Fibroblast of villous mesenchyme (primary cell): ENCODE measurements at places on chromosomes 2 and 18. TPM values are rescaled to one million over a fixed set of nuclear protein-coding genes. Genes with fewer than 3 reads are reported as not detected.

DNA sequence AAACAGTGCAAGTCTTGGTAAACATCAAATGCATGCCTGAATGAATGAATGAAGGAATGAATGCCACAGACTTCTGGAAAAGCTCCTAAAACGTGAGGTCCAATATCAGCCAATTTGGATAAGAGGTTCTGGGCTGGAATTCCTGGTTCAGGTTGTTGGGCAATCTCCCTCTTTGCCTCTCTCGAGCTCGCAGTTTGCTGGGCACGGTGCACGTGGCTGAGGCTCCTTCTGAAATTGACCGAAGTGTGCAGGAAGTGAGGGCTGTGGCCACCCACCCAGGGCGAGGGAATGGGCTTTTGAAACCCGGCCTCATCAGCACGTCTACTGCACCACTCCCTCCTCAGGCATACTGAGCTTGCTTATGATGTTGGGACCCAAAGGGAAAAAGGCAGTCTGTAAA, 288.8 kb upstream of the HS6ST1 start:
- no peak for DNase-seq

DNA sequence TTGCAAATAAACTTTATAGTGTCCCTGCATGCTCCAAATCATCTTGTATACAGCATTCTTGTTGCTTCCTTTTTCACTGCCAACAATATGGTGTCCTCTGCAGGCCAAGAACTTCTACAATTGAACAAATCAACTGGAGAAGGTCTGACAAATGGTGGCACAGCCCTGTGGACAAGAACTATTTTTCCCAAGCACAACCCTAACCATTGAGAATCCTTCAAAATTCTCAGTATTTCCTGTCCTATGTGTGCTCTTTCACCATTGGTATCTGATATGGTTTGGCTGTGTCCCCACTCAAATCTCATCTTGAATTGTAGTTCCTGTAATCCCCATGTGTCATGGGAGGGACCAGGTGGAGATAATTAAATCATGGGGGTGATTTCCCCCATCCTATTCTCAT, 865.1 kb upstream of the ACVR2A start:
- no peak for DNase-seq

SCN7A gene
- under 0.01 and 0.32 TPM in 2 replicates for total RNA-seq

DNA sequence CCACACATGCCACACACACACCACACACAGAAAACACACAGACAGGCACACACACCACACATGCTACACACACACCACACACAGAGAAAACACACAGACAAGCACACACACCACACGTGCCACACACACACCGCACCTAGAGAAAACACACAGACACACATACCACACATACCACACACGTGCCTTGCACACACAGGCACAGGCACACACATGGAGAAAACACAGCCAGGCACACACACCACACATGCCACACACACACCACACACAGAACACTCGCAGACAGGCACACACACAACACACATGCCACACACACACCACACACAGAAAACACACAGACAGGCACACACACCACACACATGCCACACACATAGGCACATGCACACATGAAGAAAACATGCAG, 242.1 kb upstream of the MYT1L start:
- no peak for DNase-seq

DNA sequence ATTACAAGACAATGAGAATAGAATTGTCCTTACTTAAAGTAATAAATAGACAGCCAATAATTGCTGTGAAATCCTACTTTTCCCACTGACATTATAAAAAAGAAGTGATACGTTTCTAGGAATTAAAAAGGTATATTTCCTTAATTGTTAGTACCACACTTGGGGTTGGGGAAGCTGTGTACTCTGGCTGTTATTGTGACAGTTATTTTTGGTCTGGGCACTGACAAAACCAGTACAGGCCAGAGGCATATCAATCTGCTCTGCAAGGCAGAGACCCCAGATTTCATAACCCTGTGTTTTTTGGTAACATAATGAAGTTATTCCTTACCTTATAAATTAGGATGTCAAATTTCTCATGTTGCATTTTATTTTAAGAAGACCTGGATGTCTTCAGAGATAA, 66.5 kb downstream of the RAB10 start:
- DNase-seq = no peak

DNA sequence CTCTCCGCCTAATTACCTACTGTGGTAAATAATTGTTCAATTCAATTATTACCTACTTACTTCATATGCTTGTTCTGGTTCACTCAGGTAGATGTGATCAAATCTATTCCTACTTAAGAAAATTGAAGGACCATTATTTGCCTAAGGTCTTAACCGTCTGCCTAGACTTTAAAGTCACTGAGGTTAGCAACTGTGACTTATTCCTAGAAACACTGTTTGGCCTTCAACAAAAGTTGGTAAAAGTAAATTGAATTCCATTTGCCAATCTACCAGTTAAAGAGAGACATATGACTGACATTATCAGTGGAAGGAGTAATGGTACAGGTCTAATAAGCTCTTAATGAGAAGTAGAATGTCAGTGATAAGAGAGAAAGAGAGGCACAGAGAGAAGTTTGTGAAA, 491.5 kb downstream of the NYAP2 start:
- no peak for DNase-seq

- peak; percentile 10 for DNase-seq
Measured at GRCh38 chr18:48336332-48336731, 72.9 kb downstream of the ZBTB7C start.

GRCh38 chr2:194618432-194618831, 1038.6 kb upstream of the SLC39A10 start:
- DNase-seq = no peak

DNA sequence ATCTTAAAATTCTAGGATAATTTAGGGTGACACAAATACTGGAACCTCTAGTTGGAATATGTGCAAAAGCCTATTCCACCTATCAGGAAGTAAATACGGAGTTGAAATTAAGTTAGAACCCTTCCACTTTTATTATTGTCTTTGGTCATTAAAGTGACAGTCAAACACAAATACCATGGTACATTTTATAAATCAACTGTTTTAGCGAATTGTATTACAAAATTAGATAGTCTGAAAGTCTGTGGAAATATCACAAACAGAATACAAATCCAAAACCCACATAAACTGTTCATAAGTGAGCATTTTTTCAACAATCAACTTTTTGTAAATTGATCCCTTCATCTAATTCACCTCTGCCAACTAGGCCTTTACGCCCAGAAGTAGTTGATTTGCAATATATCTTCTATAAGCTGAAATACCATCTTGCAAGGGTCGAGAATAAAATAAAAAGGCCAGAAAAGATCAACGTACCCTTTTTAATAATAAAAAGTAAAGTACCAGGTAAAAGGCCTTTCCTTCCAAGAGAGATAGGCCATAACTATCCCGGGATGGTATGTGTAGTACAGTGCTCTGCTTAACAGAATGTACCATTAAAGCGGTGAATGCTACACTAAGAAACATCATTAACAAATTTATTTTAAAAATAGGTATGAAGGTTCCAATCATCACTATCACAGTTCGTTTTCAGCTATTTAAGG, 1.3 kb downstream of the USP34 start:
- peak; percentile 39 for DNase-seq

DNA sequence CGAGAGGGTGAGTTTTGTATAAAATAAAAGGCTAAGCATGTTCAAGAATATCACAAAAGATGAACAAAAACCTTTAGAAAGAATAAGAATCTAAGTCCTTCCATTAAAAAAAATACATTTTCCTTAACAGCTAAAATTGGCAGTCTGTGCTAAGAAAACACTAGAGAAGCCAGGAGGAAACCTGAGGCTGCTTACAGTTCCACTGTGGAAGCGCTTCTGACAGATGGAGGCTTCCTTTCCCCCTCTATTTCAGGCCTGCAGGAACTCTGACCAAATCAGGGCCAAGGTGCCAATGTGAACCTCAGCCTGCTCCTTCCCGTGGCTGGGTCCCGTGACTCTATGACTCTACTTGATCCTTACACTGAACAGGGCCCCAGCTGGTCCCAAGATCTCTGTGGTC, 108.1 kb upstream of the ARHGAP28 start:
- DNase-seq = no peak

WIPF1 gene
- 13.0 and 15.1 TPM in 2 replicates for total RNA-seq

GRCh38 chr2:129233166-129233565, 746.3 kb upstream of the RAB6C start:
- no peak for DNase-seq

DNA sequence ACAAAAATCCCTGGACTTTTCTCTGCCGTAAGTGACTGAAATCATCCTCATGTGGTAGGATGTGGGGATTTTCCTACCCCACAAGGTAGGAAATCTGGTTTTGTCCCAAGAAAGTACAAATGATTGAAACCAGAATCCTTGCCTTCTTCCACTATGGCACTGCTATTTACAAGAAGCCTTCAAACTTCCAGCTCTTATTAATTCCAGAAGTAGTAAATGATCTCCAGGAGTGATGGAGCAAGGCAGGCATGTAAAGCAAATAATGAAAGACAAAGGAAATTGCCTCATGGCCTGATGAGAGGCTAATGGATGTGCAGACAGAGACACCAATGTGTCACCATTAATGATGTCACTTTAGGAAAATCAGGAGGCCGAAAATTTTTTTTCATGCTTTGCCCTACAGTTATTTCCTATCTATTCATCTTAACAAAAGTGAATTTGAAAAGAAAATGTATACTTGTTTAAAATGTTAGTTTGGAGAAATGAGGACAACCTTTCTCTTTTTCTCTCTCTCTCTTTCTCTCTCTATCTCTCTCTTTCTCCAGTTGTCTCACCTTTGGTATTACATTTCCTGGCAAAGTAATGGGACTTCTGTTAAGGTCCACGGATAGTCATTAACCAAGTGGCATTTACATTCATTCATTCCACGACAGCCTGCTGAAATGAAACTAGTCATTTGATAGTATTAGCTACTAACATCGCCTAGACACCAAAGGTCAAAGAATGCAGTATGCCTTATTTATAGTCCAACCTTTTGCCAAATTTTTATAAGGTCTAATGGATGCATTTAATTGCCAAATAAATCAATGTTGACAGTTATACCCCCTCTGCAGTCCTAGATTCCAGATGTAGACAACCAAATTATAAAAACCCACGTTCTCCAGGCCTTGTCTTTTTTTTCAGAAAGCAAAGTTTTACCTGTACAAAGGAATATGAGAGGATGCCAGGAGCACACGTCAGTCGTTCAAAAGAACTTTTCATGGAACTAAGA, 5.0 kb upstream of the EVA1A start:
- DNase-seq = no peak

DNA sequence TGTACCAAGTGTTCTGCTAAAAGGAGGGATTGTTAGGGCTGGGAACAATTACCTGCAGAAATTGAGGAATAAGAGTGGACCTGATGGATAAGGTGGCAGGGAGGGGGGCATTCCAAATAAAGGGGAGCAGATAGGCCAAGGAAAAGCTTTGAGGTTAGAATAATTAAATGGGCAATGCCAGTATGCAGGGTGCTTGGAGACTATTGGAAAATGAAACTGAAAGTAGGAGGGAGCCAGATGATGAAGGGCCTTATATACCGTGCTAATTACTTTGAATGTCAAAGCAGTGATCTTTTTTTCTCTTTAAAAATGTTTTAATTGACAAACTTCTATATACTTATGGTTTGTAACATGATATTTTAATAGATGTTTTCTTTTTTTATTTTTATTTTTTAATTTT, 42.9 kb downstream of the MMADHC start:
- DNase-seq = peak; percentile 10

DNA sequence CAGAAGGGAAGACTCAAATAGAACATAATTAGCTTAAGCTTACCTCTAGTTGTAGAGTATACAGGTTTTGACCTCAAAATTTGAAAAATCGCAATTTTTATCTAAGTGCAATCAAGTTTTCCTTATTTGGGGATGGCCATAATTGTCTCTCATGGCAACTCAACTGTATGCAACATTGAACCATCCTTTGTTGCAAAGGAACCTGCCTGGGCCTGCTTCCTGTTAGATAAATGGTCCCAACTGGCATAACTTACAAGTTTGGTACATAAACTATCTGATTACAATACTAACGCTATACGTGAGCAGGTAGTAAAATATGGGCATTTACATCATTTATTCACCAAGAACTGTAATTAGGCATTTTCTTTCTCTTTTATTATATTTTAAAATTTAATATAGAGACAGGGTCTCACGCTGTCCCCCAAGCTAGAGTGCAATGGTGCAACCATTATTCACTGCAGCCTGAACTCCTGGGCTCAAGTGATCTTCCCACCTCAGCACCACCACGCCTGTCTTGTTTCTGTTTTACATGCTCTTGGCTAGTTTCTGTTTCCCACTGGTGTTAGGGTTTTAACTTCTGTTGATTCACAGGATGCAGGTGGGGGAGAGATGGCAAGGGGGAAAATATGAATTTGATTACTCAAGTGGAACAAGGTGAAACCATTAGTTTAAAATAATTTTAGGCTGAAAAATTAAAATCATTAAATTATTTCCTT, 55.3 kb upstream of the B3GNT2 start:
- DNase-seq = no peak

DNA sequence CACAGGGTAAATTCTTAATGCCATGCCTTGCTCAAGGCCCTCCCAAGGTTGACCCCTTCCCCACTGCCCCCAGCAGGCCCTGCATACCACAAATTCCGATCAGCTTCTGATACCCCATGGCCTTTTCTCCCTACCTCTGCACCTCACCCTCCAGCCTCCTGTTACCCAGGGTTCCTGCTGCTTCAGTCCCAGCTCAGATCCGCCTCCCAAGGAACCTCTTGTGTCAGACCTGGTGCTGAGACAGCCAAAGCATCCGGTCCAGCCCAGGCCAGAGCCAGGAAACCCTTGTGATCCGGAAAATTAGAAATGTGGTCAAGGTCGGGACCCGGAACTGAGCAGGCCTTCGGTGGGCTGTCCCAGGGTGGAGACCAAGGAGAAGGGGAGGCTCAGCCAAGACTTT, 231.3 kb downstream of the BCL2 start:
- DNase-seq = no peak

CNRIP1 gene
- total RNA-seq = 24.6 and 25.1 TPM in 2 replicates

CD226 gene
- 0.97 and 2.6 TPM in 2 replicates for total RNA-seq

- DNase-seq = no peak
Measured at GRCh38 chr18:79983253-79983652, 5.1 kb downstream of the TXNL4A start.

NOSTRIN gene
- 0.32 and 0.43 TPM in 2 replicates for total RNA-seq

GRCh38 chr2:226396541-226396940, 403.1 kb downstream of the IRS1 start:
- DNase-seq = no peak

GRCh38 chr2:179243046-179243445, 21.6 kb downstream of the SESTD1 start:
- no peak for DNase-seq

DNA sequence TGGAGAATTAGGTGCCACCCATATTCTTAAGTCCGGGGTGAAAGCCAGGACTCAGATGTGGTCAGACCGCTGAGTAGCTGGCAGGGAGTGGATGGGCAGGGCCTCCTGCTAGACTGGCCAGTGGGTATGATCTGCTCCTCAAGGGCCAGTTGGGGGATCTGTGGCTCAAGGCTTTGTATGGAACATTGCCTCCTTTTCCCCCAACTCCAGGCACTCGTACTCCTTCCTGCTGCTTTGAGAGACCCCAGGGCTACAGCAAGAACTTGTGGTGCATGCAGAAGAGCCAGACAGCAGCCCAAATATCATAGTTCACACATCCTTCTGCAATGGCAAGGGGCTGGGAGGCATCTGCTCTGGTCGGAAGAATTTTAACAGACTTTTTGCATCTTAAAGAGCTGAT, 61.7 kb downstream of the PDCL3 start:
- DNase-seq = no peak

UGT1A4 gene
- total RNA-seq = not detected in 2 replicates

- no peak for DNase-seq
Measured at GRCh38 chr2:213980883-213981282, 430.0 kb upstream of the VWC2L start.
